ENCODE measurements at places on chromosomes 4 and X. TPM values are rescaled to one million over a fixed set of nuclear protein-coding genes. Genes with fewer than 3 reads are reported as not detected.

SFRP2 gene
- total RNA-seq: 146 TPM

DNA sequence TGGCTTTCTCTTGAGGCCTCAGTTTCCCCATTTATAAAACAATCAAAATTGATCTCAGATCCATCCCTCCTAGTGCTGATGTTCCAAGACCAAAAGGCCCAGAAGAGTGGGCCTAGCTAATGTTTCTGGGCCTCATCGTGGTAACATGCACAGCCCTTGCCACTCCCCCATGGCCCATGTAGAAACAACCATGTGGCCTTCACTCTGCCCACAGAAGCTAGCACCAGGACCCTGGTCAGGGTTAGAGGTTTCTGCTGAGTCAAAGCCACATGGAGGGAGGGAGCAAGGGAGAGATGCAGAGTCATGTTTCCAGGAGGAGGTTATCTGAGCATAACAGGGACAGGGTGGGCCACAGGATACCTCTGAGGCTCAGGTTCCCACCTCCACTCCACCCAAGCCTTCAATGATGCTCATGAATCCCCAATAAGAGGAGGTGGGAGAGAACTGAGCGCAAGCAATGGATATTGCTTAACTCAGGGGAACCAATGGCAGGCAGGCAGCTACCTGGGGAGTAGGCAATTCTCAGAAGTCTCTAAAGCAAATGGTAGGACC, 16.9 kb downstream of the OTUD5 start:
- no peak for DNase-seq

AFM gene
- total RNA-seq: not detected

DNA sequence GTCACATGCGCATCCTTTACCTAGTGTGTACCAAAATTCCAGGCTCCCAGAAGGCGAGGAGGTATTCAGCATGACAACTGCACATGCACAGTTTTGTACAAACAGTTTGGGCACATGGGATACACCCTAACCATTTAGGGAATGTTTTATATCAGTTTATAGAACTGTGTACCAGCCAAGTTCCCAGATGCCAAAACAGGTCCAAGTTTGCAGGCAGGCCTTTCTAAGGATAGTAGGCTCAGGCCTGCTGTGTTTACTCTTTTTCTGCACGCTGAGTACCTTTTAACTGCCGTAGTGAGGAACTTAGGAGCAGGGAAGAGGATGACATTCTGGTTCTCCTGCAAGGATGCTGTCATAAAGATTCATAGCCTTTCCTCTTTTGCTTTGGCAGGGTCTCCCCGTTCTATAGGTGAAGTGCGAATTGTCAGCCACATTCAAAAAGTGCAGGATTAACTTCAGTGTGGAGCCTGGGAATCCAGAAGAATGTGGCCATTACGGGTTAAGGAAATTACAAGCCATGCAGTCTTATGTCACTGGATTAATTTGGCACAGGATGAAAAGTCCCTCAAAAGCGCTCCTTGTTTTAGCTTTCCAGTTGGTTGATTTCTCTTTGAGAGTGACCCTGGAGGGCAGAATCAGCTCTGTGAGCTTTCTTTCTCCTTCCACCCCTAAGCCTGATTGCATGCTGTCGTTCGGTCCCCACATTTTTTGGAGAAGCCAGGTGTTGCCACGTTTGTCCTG, 259.8 kb downstream of the ARHGAP10 start:
- no peak for DNase-seq

PLP1 gene
- 5.2 TPM for total RNA-seq

GRCh38 chr4:78254893-78255292, 197.8 kb downstream of the FRAS1 start:
- no peak for DNase-seq

UGT2B17 gene
- total RNA-seq: not detected

DNA sequence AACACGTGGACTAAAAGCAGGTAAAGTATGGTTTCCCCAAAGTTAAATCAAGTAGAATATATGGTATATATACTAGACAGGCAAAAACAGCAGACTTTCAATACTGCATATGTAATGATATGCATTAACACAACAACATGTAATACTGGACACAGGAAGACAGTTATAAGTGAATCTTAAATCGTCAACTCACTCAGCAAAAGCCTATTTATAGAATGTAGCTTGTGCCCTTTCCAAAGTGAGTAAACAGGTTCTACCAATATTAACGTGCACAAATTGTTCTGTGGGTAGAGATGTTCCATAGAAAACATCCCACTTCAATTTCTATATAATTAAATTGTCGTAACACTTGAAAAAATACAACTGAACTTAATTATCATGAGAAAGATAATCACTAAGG, 30.6 kb downstream of the FAM241A start:
- DNase-seq: no peak
